ENCODE measurements at places on chromosomes 2 and 18.

DNA sequence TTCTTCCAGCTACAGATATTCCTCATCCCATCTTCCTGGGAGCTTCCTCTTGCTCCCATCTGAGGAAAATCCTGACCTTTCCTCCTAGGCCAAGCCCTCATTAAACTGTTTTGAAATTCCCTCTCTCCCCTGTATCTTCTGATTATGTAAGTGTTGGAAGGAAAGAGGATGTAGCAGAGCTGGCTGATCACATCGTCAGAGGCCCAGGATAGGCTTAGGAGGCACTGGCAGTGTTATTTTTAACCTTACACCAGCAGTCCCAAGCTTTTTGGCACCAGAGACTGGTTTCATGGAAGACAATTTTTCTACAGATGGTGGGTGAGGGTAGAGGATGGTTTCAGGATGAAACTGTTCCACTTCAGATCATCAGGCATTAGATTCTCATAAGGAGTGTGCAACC lies 630.4 kb downstream of the EPHA4 start:
- DNase-seq: no peak

GRCh38 chr2:28429636-28430376 lies 37.1 kb downstream of the FOSL2 start:
- no peak for DNase-seq

- no peak for DNase-seq
These were observed 16.4 kb upstream of the GALNT3 start for GRCh38 chr2:165810418-165810817.

- no peak for DNase-seq
These were observed 37.1 kb downstream of the TACR1 start for GRCh38 chr2:75162259-75162658.

- DNase-seq: no peak
These were observed 226.9 kb upstream of the NXPH2 start for GRCh38 chr2:139007130-139007529.

Measured in NCI-H2081 (cell line).